ENCODE measurements at places on chromosomes 7 and 10. TPM values are rescaled to one million over a fixed set of nuclear protein-coding genes. Genes with fewer than 3 reads are reported as not detected.

DNA sequence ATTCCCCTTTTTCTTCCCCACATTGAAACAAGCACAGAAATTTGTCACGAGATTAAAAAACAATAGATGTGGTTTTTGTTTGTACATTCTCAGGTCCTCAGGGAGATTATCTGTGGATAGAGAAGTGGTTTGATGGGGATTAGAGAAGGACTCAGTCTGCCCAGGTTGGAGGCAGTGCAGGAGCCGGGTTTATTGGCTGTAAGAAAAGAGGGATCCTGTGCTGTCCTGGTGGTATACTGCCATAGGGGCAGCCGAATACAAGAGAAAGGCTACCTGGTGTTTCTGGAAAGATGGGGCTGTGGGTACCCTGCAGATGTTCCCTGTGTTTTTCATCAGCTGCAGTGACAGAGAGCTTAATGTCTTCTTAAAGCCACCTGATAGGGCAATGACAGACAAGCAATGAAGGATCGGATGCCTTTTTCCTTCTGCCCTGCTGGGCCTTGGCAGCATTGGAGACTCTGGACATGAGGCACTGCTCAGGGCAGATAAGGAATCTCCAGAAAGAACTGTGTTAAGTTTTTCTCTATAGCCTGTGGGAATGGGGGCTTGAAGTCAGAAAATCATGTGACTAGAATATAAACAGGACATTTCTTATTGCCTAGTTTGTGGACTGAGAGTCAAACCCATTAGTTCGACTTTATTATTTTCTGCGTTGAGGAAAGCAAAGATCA, 18.1 kb upstream of the GPR141 start:
- H3K27ac ChIP-seq: no peak overlapping the region
- H3K4me3 ChIP-seq: no peak overlapping the region
- H3K4me1 ChIP-seq: peaks cover 20% of the 10 kb centered on the region

- no peak for DNase-seq
- H3K4me1 ChIP-seq: no peaks in the 10 kb centered on the region
- no peaks in the 10 kb centered on the region for H3K36me3 ChIP-seq
- H3K27me3 ChIP-seq: no peaks in the 10 kb centered on the region
- no peak overlapping the region for H3K4me3 ChIP-seq
Measured at GRCh38 chr7:133501771-133502170, 248.9 kb downstream of the EXOC4 start.

CRTAC1 gene
- total RNA-seq: not detected

VAX1 gene
- not detected for total RNA-seq

TMEM273 gene
- total RNA-seq: 29.4 TPM

DNA sequence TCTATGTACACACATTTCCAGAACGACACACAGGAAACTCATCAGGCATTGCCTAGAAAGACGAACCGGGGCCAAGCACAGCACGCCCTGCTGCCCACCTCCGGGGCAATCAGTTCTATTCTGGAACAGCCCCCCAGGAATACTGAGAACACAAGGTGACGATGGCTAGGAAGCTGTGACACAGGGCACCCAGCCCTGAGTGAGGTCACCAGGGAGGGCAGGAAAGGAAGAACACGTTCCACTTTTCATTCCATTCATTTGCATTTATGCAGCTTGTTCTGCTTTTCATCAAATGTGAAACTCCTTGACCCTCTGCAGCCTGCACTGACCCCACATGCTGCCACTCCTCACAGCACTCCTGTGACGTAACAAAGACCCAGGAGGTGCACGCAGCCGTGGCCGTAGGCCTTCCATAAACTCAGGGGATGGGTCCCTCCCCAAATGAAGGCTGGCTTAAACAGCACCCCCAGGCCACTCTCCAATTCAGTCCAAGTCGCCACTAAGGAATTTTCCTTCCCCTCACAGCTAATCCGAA, 28.9 kb downstream of the MAD1L1 start:
- H3K4me1 ChIP-seq: no peaks in the 10 kb centered on the region
- H3K36me3 ChIP-seq: peaks cover 13% of the 10 kb centered on the region
- H3K27ac ChIP-seq: no peak overlapping the region
- no peaks in the 10 kb centered on the region for H3K27me3 ChIP-seq
- no peak overlapping the region for H3K4me3 ChIP-seq
- no peak for DNase-seq

DNA sequence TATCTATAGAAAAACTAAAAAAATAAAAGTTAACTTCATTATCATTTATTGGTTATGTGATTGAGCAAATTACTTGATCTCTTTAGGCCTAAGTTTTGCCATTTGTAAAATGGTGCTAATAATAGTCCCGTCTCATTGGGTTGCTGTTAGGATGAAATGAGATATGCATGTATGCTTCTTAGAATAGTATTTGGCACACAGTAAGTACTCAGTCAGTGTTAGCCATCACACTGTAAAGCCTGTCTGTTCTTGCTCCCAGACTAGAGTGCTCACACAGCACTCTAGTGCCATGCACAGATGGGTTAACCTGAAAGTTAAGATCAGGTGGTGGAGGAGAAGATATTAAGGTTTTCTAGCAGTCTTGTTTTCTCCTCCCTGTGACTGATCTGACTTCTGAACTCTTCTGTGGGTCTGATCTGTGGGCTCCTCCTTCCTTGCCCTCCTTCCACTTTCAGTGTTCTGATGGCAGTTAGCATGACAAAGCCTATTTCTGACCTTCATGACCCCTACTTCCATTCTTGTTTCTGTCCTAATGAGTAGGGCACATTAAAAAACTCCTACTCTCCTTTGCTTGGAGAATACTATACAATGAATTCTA, 167.5 kb downstream of the RNLS start:
- no peak overlapping the region for H3K27ac ChIP-seq
- H3K4me1 ChIP-seq: no peaks in the 10 kb centered on the region
- no peaks in the 10 kb centered on the region for H3K36me3 ChIP-seq
- H3K4me3 ChIP-seq: no peak overlapping the region
- no peaks in the 10 kb centered on the region for H3K27me3 ChIP-seq
- DNase-seq: no peak

DNA sequence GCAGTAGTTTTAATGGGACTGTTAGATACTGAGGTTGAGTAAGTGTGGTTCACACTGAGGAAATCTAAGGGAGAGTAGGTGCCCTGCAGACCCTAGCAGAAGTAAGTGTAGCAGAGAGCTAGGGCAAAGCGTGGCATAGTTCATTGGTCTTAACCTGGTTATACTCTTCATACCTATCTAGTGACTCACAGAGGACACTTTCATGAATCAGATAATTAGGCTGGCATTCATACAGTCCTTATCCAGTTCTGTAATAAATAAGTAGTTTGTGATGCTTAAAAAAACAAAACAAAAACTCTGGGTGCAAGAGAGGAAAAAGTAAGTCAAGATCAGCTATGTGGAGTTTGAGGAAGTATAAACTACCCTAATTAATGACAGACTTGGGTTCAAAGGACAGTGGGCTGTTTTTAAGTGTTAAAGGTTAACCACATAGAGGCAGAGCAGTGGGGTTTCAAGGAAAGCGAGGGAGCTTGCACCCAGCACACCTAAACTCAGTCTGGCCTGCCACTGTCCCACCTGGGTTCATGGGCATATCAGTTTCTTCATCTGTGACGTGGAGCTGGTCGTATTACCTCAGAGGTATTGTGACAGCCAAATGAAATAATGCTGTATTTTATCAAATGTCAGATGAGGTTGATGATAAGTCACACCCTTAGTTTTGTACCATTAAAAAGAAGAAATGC, 27.1 kb downstream of the LMTK2 start:
- H3K36me3 ChIP-seq: peaks cover 2% of the 10 kb centered on the region
- H3K27ac ChIP-seq: no peak overlapping the region
- H3K4me1 ChIP-seq: peaks cover 32% of the 10 kb centered on the region
- H3K27me3 ChIP-seq: peaks cover 2% of the 10 kb centered on the region
- DNase-seq: no peak

DNA sequence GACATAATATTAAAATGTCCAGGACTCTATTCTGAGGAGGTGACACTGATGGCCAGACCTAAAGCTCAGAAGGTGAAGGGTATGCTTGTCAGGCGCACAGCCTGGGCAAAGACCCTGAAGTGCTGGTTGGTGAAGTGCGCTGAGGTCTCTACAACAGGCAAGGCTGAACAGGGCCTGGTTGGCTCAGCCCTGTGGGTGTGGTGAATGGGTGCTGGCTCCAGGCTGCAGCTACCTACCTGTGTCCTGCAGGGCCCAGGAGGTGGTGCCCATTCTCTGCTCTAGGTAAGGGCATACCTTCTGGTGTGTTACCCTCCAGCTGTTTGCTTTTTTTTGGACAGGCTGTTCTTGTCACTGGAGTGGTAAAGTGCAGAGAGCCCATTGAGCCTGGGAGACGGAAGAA, 85.1 kb downstream of the RAMP3 start:
- no peaks in the 10 kb centered on the region for H3K4me1 ChIP-seq
- no peak overlapping the region for H3K4me3 ChIP-seq
- H3K36me3 ChIP-seq: no peaks in the 10 kb centered on the region
- DNase-seq: no peak
- H3K27ac ChIP-seq: no peak overlapping the region
- H3K27me3 ChIP-seq: peaks cover 7% of the 10 kb centered on the region

DNA sequence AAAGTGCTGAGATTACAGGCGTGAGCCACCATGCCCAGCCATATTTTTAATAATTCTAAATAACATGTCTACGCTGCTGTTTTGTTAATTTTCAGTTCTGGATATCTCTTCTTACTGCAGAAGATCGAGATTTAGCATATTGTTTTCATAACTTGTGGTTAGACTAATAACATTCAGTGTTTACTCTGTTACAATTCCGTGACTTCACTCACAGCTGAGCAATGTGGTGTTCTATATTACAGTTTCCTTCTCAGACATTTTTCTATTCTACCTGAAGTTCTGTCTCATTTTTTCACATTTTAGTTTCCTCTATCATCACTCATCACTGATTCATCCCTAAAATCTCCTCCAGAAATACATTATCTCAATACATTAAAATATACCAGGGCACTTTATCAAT, 10.9 kb downstream of the RNF32 start:
- no peak for DNase-seq
- H3K4me3 ChIP-seq: no peak overlapping the region
- H3K4me1 ChIP-seq: no peaks in the 10 kb centered on the region
- no peaks in the 10 kb centered on the region for H3K36me3 ChIP-seq
- H3K27ac ChIP-seq: no peak overlapping the region

SLC13A1 gene
- not detected for total RNA-seq

DNA sequence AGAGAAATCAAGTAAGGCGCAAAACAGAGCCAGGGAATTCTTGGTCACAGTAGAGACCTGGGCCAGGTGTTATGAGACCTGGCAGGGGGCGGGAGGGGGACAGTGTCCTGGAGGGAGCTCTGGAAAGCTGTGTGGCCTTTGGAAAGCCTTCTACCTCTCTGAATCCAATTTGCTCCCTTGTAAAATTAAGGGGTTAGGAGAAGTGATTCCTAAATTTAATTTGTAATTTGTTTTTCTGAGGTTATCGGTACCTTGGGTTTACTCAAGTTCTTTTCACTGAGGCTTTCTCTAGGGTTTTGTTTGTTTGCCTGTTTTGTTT, 920.8 kb downstream of the TYW1 start:
- H3K4me3 ChIP-seq: no peak overlapping the region
- H3K27me3 ChIP-seq: no peaks in the 10 kb centered on the region
- DNase-seq: no peak
- no peaks in the 10 kb centered on the region for H3K4me1 ChIP-seq
- H3K27ac ChIP-seq: no peak overlapping the region

NODAL gene
- not detected for total RNA-seq

- no peak for DNase-seq
- no peak overlapping the region for H3K27ac ChIP-seq
- no peak overlapping the region for H3K4me3 ChIP-seq
- H3K4me1 ChIP-seq: no peaks in the 10 kb centered on the region
Measured at GRCh38 chr7:85172530-85172941, 14.3 kb downstream of the SEMA3D start.

DNA sequence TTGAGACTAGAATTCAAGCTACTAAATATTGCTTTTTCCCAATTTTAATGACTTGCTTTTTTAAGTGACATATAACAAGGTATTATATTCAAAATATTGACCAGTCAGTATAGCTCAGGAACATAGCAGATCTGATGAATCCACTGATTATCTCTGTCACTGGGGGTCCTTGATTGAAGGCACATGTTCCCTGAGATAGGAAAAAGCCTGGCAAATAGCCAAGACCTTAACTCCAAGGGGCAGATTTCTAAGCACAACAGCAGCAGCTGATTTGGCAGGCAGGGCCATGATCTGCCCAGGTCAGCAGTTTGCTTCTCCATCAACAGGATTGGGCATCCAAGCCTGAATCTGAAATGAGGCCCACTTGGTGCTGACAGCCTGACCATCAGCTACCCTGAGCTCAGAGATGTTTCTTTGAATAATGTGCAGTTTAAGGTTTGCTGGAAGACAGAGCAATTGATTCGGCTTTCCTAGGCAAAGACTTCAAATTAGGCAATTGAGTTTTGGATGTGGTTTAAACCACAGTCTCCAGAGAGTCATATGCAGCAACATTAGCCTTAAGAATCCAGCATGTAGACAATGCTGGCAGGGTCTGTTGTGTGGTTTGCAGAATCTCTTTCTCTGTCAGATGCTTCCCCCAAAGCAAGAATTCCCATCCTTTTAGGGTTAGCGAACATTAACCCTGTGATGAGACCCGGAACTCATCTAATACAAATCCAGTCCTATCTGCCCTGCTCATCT, 352.6 kb downstream of the ADRA2A start:
- no peak overlapping the region for H3K27ac ChIP-seq
- no peak overlapping the region for H3K4me3 ChIP-seq
- DNase-seq: no peak
- H3K27me3 ChIP-seq: no peaks in the 10 kb centered on the region

DNA sequence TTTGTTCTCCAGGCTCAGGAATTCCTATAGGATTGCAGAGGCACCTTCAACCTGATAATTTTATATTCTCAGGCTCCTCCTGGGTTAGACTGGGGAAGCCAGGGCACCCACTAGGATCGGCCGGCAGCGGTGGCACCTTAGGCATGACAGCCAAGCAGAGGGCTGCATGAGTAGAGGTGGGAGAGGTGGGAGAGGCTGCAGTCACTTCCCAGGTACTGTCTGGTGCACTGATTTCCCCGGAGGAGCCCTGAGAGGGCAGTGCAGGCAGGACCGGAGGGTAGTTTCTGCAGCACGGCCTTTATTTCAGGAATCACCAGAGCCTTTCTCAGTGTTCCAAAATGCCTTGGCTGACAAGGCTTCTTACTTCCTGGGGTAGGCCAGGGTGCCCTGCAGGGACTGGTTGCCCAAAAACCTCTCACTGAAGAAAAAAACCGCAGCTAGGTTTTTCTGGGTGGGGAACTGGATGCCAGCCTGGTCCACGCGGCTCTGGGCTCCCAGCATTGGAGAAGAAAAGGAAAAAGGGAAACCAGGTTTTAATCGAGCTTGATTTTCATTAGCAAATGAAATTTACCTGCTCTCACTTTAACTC, 3.6 kb upstream of the HOXA13 start:
- no peak overlapping the region for H3K27ac ChIP-seq
- peaks cover 48% of the 10 kb centered on the region for H3K4me1 ChIP-seq
- no peaks in the 10 kb centered on the region for H3K36me3 ChIP-seq

EMX2 gene
- not detected for total RNA-seq

DNA sequence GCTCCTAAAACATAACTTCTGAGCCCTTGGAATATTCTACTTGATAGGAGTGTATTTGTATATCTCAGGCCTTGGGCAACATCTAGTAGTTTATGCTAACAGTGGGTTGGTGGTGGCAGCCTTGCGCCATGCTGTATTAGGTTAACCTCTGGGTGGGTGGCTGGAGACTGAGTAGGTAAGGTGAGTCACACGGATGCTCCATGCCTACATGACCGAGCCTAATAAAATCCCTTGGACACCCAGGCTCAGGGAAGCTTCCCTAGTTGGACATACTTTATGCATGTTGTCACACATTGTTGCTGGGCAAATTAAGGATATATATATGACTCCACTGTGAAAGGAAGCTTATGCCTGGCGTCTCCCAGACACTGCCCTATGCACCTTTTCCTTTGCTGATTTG, 6.0 kb upstream of the DAGLB start:
- no peaks in the 10 kb centered on the region for H3K27me3 ChIP-seq
- H3K27ac ChIP-seq: no peak overlapping the region
- no peak overlapping the region for H3K4me3 ChIP-seq
- H3K36me3 ChIP-seq: no peaks in the 10 kb centered on the region
- H3K4me1 ChIP-seq: peaks cover 4% of the 10 kb centered on the region
